Fibroblast of the aortic adventitia (primary cell): ENCODE measurements at places on chromosomes 2 and 18. TPM values are rescaled to one million over a fixed set of nuclear protein-coding genes. Genes with fewer than 3 reads are reported as not detected.

DNA sequence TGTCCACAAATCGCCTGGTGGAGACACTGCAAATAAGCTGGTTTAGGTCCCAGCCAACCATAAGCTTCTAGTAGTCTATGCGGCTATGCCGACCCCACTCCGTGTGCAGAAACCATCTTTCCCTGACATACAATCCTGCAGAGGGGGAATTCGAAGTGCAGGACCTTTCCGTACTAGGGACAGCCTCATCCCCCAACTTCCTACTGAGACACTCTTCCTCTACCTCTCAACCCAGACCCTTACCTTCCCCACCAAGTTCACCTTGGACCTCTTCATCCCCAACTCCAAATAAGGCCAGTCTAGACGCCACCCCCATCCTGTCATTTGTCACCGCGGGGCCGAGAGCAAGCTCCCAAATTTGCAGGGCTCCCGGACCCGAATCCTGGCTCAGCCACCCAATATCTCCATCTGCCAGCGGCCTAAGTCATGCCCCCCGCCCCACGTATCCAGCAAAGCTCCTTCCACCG, 496 bp downstream of the SUCLG1 start:
- DNase-seq, result no peak

DNA sequence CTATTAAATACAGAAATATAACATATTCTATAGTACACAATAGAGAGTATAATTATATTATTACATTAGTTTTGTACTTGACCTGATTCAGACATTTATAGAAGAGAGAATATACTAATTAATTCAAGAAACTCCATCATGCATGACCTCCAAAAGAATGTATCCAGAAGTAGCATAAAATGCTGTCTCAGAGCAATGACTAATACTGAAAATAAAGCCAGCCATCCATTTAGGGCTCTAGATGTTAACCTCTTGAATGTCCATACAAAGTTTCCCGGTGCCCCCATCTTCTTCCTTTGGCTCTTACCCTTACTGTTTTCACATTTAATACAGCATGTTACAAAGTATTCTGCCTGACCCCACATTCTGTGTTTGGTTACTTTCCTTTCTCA, 102.0 kb downstream of the ARHGAP15 start:
- DNase-seq, result no peak

DNA sequence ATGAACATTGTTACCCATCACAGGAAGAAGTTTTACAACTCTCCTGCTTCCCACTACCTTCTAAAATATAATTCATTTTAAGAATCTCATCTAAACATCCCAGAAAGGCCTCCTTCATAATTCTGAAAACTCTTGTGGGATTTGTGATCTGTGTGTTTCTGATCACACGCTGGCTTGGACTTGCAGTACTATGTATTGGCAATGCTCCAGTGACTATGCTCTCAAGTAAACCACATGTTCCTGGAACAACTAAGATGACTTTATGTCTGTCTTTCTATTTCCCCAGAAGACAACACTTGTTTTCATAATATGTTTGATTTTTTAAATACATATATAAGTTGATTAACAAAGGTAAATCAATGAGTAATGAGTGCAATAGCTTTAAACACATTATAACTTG, 376.6 kb upstream of the NETO1 start:
- peak; percentile 5 for DNase-seq

DNA sequence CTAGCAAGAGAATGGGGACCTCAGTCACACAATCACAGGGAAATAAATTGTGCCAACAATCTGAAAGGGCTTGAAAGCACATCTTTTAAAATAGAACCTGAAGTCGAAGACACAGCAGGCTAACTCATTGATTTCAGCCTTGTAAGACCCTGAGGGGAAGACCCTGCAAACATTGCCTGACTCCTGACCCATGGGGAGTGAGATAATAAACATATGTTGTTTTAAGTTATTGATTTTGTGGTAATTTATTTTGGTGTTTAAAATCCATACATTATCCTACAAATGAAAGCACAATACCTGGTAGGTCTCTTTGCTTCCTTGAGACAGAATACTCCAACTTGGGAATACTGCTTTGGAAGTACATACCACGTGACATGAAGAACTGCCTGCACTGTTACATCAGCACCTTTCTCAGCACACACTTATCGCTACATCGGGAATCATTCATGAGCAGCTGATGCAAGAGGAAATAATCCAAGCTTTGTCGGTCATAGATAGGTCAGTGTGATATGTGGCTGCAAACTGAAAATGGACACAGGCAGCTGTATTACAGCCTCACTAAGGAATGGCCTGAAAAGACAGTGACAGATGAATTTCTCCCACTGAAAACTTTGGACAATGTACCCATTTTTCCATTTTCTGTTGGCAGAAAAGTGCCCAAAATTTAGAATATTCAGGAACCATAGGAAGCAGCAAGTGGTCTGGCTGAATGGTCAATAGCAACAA, 494.5 kb upstream of the MAP2 start:
- peak; percentile 1 for DNase-seq

DNA sequence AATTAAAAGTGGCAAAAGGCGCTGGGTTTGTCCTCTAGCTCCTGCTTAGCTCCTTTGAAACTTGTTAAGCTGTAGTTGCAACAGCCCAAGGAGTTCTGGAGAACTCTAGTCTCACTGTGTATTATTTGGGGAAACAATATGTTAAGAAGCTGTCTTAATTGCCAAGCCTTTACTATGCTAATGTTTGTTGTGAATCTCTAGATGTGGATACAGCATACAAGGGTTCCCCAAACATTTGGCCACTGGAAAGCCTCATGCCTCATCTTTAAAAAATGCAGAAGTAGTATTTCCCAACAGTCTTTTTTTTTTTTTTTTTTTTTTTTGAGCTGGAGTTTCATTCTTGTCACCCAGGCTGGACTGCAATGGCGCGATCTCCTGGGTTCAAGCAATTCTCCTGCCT, 236.7 kb downstream of the PRKCE start:
- DNase-seq, result peak; percentile 70

- DNase-seq, result no peak
Observed at GRCh38 chr2:238141541-238142318, 3.3 kb downstream of the KLHL30 start.

GRCh38 chr2:100140582-100140981, 1.8 kb downstream of the AFF3 start:
- DNase-seq, result no peak

DNA sequence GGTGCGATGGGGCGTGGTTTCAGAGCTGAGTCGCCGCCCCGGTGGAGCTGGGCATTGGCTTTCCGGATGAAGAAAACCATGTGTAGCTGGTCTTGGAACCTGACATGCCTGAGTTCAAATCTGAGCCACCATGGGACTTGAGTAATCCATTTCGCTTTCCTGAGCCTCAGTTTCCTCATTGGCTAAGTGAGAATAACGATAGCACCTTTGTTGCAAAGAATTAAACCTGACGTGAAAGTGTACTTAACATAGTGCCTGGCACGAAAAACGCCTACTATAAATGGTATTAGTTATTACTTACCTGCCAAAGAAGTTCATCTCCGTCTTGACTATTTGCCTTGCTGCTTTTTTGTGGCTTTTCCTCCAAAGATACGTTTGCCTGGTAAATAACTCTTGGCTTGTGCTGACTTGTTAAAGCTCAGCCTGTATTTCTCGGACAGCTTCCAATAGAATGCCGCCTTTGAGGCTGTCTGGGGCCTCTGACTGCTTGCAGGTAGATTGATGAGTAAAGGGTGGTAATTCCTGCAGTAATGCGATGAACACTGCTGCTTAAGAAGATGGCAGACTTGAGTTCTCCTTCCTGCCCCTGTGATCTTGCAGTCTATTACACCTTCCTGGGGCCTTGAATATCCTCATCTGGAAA, 1.3 kb downstream of the CDCA7 start:
- no peak for DNase-seq

DNA sequence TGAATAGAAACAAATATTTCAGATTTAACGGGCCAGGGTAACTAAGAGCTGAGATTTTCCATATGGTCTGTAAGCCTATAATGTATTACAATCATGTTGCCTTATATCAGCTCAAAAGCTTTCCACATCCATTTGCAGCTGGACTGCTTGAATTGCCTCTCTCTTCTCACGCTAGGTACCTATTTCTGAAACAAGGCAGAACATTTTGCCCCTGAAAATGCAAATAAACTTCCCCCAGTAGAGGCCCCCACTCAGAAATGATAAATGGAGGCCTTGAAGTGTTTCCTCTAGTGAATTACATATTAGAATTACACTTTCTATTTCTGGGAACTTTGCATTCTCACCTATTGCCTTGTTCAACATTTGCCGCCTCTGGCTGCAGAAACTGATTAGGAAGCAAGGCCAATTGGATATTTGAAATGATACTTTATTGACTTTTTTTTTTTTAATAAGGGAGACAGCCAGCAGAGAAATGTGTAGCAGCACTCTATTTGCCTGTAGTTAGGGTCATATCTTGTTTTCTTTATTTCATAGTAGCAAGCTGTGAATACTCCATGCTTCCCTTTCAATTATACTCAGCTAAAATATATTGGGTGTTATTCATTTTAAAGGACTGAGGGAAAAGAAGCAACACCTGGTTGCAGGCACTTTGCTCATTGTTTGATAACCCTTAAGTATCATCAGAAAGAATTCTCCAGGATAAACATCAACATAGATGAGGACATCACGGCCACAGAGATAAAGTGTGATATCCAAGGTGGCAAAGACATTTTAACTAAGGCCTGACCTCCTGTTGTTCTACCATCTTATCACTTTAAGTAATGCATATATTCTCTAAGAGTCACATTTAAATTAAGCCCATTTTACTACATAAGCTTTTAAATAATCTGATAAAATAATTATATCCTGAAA, 505.5 kb downstream of the LRRTM4 start:
- DNase-seq, result no peak

The RRM2 gene
- total RNA-seq, result 3.3 and 91.4 TPM in 2 replicates

The POTEC gene
- under 0.01 TPM in 1 of 2 replicates, not detected in the other for total RNA-seq

The PTPRN gene
- 0.36 and 1.8 TPM in 2 replicates for total RNA-seq
